PC-9 (cell line): ENCODE measurements at places on chromosomes 2 and 18. TPM values are rescaled to one million over a fixed set of nuclear protein-coding genes. Genes with fewer than 3 reads are reported as not detected.

The CXCR4 gene
- 0.70 and 1.1 TPM in 2 replicates for total RNA-seq

GRCh38 chr2:216236486-216236885 is 127.3 kb downstream of the XRCC5 start:
- DNase-seq: no peak

DNA sequence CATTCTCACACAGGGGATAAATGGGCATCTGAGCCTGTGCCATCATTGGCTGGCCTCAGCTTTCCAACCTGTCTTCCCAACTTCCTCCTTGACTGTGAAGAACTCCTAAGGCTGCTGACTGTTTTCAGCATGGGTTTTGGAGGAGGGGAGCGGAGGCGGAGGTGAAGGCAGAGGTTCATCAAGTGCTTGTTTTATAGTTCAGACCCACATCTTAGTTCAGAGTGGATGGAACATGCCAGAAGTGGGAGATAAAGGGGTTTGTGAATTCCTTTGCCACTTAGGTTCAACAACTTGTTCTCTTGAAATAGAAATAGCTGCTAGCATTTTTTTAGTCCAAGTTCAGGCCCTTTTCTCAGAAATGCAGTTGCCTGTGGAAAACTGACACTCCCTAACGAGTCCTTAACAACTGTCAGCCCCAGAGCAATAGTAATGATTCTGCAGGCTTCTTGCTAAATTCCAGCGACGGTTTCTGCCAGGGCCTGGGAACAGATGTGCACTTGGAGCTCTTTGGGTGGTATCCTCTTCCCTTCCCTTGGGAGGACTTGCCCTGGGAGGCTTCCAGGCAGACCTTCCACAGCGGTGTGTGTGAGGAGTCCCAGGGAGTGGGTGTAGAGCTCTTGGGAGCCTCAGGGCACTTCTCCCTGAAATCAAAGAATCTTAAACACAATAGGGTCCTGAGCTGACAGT is 30.1 kb upstream of the ITGA6 start:
- DNase-seq: no peak

GRCh38 chr18:29147944-29148343 is 971.0 kb upstream of the CDH2 start:
- no peak for DNase-seq

DNA sequence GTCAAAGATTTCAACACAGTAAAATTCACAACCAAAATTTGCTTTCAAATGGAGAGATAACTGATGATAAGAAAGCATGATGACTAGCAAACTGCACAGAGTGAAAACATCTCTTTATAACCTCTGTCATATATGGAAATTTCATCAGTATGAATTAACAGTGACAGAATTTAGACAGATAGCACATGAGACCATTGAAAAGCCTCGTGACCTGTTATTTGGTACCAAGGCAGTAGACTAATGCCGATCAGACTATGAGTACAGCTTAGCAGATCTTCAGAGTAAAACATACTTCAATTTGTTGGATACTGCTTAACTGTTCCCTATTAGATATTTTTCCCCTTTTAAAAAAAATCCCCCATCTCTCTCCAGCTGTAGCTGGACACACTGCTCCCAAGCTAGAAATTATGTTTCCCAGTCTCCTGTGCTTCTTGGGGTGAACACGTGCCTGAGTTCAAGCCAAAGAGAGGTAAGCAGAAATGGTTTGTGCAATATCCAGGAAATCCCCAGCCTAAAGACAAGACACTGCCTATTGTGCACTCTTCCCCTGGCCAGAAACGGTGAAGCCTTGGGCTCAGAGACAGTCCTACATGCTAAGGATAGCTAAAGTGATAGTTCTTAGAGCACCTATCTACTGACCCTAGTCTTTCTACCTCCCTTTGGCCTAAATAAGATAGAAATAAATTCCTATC is 256.1 kb downstream of the NCKAP5 start:
- DNase-seq: no peak

GRCh38 chr2:20580690-20581437 is 70.0 kb downstream of the HS1BP3 start:
- DNase-seq: no peak

The DSEL gene
- 2.1 and 2.5 TPM in 2 replicates for total RNA-seq
